ENCODE measurements at places on chromosomes 6 and 20.
A peak's percentile ranks its signal among the peaks of the same experiment; 100 is the strongest.

GRCh38 chr6:47059216-47059885, 17.2 kb upstream of the ADGRF1 start:
- DNase-seq, result no peak

DNA sequence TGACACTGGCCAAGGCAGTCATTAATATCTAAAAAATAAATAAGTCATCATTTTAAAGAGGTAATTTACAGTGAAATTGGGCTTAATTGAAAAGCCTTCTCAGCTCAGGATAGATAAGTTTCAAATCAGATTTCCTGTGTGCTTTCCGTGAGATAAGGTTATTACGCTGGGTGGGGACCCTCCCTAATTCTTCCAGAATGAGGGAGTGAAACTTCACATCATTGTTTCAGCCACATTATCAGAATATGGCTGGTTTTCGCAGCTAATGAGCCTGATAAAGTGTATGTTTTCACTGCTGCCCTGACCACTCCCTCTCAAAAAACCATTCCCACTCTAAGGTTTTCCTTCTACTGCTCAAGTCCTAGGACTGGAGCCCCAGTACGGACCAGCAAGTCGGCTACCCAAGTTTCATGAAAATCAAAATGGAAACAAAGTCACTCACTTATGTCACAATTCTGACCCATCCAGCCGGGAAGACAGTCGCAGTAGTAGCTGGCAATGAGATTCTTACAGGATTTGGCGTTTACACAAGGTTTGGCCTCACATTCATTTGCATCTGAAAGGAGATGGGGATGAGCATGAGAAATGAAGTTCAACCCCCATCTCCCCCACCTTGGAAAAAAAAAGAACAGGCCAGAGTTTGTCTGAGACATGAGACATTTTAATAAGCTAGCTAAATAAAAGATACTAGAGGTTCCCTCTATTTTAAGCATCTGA, 24.6 kb downstream of the JAG1 start:
- DNase-seq, result no peak

DNA sequence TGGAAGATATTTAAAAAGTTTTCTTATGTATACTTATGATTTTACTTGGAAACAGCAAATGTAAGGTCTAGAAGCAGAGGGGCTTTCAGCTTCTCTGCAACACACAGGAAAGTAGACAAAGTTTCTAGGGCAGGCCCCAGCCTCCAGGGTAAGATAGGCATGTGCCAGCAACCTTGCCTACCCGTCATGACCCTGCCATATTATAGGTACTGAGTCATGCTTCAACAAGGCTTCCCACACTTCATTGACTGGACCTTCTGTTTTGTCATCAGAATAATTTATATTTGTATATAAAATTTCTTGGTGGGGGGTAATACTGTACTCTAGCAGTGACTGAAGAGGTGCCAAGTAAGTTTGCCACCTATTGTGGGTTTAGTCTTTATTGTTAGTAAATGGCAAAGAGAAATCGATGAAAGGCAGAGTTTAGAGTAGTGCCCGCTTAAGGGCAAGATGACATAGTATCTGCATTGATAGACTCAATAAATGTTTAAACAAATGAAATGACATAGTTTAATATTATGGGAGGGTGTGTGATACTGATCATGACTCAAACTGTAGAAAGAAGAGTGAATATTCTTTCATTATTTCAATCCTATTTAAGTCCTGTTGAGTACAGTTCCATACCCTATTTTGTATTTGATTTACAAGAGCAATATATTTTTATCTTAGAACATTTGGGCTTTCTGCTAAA, 95.6 kb downstream of the JARID2 start:
- DNase-seq, result no peak

- no peak for DNase-seq
Observed at GRCh38 chr6:159043947-159044346, 844 bp downstream of the TAGAP start.

GRCh38 chr20:50189681-50190250, 864 bp upstream of the CEBPB start:
- peak; percentile 45 for DNase-seq

DNA sequence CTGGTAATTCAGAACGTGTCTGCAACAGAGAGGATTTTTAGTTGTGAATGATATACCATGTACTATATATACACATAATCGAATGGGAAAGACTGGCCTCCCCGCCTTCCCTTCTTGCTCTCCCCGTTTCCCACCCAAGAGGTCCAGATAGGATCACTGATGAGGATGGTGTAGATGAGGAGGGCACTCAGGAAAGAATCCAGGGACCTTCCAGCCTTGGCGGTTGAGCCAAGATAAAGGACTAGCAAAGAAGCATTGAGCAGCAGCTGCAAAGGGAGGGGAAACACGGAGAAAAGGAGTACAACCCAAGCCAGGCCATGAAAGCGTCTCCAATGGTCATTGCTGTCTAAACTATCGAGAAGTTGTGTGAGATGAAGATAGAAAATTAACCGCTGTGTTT, 84.0 kb upstream of the EXOC2 start:
- DNase-seq, result no peak

DNA sequence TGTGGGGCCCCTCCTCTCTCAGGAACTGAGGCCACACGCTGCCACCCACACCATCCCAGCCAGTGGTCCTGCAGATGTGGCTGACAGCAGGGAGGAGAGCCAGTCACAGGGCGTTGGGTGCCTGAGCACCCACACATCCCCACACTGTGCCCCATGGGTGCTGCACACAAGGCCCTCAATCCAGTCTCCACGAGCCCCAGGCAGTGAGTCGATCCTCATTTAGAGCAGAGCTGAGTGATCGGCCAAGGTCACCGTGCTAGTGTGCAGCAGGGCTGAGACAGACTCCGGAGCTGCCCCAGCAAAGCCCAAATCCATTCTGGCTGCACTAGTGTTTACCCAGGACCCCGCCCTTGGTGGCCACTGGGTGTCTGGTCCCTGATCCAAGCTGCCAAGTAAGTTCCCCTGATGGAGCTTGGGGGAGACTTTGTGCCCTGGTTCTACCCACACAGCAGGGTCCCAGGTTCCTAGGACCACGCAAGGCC, 9.0 kb downstream of the C20orf203 start:
- no peak for DNase-seq

DNA sequence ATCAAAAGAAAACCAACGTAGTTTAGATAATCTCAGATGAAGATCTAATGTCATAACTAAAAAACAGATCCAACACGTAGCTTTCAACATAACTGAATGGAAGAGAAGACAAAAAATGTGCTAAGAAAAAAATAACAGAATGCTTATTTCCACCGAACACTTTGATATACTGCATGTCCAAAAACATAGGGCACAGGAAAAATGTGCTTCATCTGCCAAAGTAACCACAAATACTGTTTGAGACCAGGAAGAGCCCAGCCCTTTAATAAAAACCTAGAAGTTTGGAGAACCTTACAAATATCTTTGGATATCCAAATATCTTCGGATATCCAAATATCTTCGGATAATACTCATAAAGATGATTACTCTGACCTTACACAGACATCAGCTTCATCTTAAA, 19.8 kb downstream of the LAMA4 start:
- no peak for DNase-seq

DNA sequence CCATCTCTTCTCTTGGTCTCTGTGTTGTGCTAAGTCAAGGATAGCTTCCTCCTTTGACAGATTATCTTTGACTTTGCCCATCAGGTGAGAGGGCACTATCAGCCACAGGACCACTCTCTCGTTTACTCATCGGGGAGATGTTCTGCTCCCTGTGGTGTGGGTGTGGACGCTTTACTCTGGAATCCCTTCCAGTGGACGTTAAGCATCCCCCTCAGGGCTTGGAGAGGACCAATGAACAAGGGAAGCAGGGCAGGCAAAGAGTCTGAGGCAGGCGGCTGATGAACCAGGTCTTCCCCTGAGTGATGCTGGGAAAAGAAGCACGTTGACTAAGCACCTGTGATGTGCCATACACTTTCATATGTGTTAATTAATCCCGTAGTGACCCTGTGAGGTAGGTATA, 21.0 kb upstream of the RNF24 start:
- DNase-seq, result no peak

- no peak for DNase-seq
Observed at GRCh38 chr6:5067305-5067704, 17.8 kb upstream of the PPP1R3G start.

DNA sequence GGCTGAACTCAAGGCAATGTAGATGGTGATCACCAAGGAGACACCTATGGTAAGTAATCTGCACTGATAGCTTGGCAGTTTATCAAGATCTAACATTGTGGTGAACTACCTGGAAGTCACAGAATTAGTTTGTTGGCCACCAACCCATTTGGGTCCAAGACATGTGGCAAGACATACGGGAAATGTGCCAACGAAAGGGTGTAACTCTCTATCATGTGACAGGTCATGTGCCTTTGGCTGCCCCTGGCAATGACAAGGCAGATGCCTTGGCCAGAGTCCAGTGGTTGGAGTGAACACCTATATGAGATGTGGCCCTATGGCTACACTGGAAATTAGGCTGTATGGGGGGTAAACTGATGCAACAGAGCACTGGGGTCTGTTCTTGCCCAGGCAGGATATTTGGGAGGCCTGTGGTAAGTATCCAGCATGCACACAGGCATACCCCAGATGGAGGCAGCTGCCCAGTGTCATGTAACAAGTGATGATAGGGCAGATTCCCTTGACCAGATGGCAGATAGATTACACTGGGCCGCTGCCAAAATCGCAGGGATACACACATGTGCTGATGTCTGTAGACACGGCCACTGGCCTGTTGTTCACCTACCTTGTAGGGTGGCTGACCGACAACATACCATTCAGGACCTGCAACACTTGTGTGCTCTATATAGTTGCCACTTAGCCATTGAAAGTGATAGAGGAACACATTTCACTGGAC, 35.5 kb upstream of the HSF2 start:
- no peak for DNase-seq

- DNase-seq, result no peak
Observed at GRCh38 chr6:158452191-158452590, 107.7 kb upstream of the TMEM181 start.

GRCh38 chr6:121584586-121585369, 149.3 kb downstream of the GJA1 start:
- no peak for DNase-seq

DNA sequence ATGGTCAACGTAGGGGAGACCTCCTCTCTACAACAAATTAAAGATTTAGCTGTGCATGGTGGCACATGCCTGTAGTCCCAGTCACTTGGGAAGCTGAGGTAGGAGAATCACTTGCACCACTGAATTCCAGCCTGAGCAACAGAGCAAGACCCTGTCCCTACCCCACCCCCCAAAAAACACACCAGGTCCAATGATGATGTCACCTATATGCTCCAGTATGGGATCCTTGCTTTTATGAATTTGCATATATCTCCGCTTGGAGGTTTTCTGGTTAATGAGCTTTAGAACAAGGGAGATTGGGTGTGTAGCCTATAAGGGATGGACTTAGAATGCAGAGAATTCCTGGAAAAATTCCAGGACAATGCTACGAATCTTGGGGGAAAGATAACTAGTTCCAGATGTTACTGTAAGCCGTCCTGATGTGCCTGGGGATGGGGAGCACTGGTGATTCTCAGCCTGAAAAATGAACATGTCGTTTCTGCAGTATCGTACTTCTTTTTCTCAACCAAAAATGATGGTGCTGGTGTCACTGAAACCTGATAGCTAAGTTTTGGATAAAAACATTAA, 61.1 kb downstream of the ZBTB2 start:
- DNase-seq, result no peak

GRCh38 chr6:10759312-10759839, 11.8 kb downstream of the TMEM14B start:
- DNase-seq, result no peak

GRCh38 chr6:157174731-157175130, 148.6 kb downstream of the TMEM242 start:
- no peak for DNase-seq

DNA sequence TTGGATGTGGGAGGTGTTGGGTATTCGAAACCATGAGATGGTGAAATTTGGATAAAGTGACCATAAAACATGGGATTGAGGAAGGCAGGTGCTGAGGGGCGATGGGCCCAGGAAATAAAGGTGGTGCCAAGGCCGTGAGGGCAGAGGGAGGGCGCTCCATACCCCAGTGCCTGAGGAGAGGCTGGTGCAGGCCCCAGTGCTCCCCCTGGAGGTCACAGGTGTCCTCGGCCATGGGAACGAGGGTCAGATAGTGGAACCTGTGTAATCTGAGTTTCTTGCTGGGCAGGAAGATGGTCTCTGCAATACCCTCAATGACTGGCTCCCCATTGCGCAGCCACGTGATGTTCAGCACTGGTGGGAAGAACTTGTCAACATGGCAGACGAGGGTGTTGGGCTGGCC, 16.2 kb downstream of the HLA-DPB1 start:
- peak; percentile 78 for DNase-seq

DNA sequence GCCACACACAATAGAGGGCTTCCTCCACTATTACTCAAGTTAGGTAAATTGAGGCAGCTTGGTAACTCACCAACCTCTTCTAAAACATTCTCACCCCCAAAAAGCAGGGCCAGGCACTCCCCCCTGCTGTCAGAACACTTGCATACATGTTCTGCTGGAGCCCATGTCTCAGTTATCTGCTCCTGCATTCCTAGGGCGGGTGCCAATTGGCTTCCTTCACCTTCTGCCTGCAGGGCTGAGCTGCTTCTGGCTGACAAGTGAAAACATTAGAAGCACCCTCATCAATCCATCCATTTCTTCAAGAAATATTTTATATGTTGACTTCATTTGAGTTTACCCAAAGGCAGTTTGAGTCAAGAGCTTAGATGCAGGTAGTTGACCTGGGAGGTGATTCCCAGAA, 4.5 kb upstream of the ENTPD6 start:
- DNase-seq, result no peak

- no peak for DNase-seq
Observed at GRCh38 chr6:113375950-113376846, 480.9 kb upstream of the MARCKS start.

GRCh38 chr20:49935746-49936152, 448 bp upstream of the RNF114 start:
- peak; percentile 20 for DNase-seq

GRCh38 chr6:73299151-73299971, 36.4 kb upstream of the KHDC1 start:
- DNase-seq, result no peak

- no peak for DNase-seq
Observed at GRCh38 chr6:166660157-166660688, 33.2 kb upstream of the RPS6KA2 start.

GRCh38 chr6:69005199-69005598, 370.1 kb downstream of the ADGRB3 start:
- DNase-seq, result no peak

DNA sequence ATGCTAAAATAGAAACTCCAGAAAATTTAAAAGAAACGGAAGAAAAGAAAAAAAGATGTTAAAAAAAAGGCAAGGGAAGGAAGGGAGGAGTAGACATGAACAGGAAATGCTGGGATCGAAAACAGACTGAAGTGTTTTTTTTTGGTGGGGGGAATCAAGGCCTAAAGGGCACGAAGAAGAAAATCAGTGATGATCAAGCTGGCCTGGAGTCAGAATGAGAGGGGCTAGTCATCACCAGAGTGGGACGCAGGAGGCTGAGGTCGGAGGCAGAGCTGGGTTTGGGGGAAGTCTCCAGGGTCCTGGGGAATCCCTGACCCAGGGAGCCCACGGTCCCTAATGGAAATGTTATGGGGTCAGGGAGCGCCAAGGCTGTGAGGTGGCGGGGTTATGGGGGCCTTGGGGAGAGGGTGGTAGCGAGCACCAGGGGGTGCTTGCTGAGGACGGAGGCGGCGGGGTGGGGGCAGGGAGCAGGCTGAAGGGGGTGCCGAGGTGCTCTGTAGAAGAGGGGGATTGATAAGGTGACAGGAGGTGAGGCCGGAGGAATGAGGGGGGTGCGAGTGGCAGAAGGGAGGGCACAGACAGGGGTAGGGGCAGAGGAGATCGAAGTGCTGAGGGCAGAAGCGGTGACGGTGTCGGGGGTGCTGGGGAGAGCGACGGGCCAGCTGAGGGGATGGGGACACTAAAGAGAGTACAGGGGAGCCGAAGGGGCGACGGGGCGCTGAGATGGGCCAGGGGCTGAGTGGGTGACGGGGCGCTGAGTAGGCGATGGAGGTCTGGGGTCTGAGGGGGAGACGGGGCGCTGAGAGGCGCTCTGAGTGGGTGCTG, 684 bp downstream of the ZNFX1 start:
- peak; percentile 79 for DNase-seq
